ENCODE measurements at places on chromosomes 4 and X. TPM values are rescaled to one million over a fixed set of nuclear protein-coding genes. Genes with fewer than 3 reads are reported as not detected.

The RASGEF1B gene
- 8.1 TPM for total RNA-seq

The FGFBP1 gene
- total RNA-seq, result not detected

The REELD1 gene
- 0.65 TPM for total RNA-seq

The SLITRK4 gene
- not detected for total RNA-seq

The ATP6AP2 gene
- 69.3 TPM for total RNA-seq

The HSPA4L gene
- total RNA-seq, result 0.09 TPM

The HSD17B13 gene
- 0.86 TPM for total RNA-seq

The GYPE gene
- total RNA-seq, result 0.58 TPM

The NMU gene
- 1.4 TPM for total RNA-seq

The TRPC5OS gene
- total RNA-seq, result not detected

The ODAPH gene
- not detected for total RNA-seq
